Left lung (tissue), 14 donors: ENCODE measurements at places on chromosomes 3 and 15. TPM values are rescaled to one million over a fixed set of nuclear protein-coding genes. Genes with fewer than 3 reads are reported as not detected.

The DCUN1D1 gene
- 42.6 TPM for polyA plus RNA-seq

The GPR27 gene
- 2.9 TPM for polyA plus RNA-seq

The DUOX2 gene
- 0.43 TPM for polyA plus RNA-seq

The MON1A gene
- 11.9 TPM for polyA plus RNA-seq

The FOXB1 gene
- polyA plus RNA-seq = not detected

The GOLGA6L10 gene
- 12.1 TPM for polyA plus RNA-seq

The SCN5A gene
- polyA plus RNA-seq = 0.77 TPM

The TUSC7 gene
- not detected for polyA plus RNA-seq

The CCDC13 gene
- polyA plus RNA-seq = 1.4 TPM

The RARB gene
- 40.1 TPM for polyA plus RNA-seq

The FAM107A gene
- 1.9 TPM for polyA plus RNA-seq

The CPEB1 gene
- polyA plus RNA-seq = 4.1 TPM

The ANKUB1 gene
- 0.36 TPM for polyA plus RNA-seq

The CMTM8 gene
- 12.0 TPM for polyA plus RNA-seq

The RHOV gene
- 0.63 TPM for polyA plus RNA-seq

The VIPR1 gene
- 8.1 TPM for polyA plus RNA-seq

The TMEM266 gene
- polyA plus RNA-seq = 2.8 TPM

The TUBGCP5 gene
- 41.4 TPM for polyA plus RNA-seq

The TTC14 gene
- polyA plus RNA-seq = 109 TPM

The IQSEC1 gene
- 32.8 TPM for polyA plus RNA-seq

The ZMYND10 gene
- polyA plus RNA-seq = 7.2 TPM

The ADCY5 gene
- 17.6 TPM for polyA plus RNA-seq

The MCTP2 gene
- polyA plus RNA-seq = 36.5 TPM
